ENCODE measurements at places on chromosomes 5 and 9.
A peak's percentile ranks its signal among the peaks of the same experiment; 100 is the strongest.

- DNase-seq = no peak
These were observed 1642.4 kb downstream of the EFNA5 start for GRCh38 chr5:106028314-106028713.

GRCh38 chr5:162824360-162824759, 613.0 kb upstream of the CCNG1 start:
- DNase-seq = no peak

- no peak for DNase-seq
These were observed 859 bp upstream of the GRIA1 start for GRCh38 chr5:153489611-153490010.

DNA sequence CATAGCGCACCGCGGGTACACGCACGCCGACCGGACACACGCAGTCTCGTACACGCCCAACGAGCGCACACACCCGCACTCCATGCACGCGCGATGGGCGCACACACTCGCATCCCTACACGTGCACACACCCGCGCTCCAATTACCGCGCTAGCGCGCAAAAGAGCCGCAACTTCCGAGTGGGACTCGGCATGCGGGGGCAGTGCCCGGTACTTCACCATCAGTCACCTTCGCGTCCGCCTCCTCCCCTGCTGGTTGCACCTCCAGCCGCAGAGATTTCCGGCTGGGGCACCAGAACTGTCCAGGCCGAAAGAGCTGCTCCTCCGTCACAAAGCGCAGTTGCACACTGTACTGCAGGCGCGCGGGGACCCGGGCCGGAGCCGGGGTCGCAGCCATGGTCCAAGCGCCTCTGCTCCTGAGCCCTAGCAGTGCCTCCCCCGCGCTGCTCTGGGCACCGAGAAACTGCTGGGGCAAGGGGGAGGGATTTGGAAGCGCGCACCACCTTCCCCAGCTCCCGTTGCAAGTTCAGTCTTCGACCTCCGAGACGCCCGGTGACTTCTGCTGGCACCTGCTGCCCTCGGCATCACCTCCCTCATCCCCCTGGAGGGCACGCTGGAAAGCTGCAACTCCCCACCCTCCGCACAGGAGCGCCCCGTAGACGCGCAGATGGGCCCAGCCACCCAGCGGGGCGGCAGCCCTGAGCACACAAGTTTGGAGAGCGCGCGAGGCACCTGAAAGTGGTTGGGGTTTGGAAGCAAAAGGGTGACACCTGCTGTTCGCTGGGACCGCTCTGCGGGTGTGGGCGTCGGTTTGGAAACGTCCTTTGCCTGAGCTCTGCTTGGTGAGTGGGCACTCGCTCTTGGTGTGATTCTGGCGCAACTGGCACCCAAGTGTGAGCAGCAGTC, 337.4 kb upstream of the PUM3 start:
- peak; percentile 26 for DNase-seq

GRCh38 chr9:90034071-90034470, 429.3 kb downstream of the GADD45G start:
- no peak for DNase-seq

DNA sequence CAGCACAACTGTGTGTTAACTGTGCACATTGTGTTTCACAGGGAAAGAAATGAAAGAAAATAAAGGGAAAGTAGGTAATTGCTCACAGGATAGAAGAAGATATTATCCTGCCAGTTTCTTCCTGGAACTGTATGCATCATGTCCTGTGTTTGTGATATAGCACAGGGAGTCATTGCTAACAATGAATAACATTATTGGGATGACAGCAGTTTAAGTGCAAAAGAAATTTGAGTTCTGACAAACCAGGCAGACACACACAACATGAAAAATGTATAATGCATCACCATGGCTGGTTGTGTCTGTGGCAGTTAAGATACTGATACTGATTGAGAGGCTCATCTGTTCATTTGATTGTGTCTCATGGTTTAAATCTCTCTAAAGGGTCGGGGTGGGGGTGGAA, 145.4 kb downstream of the SPATA31D1 start:
- no peak for DNase-seq

DNA sequence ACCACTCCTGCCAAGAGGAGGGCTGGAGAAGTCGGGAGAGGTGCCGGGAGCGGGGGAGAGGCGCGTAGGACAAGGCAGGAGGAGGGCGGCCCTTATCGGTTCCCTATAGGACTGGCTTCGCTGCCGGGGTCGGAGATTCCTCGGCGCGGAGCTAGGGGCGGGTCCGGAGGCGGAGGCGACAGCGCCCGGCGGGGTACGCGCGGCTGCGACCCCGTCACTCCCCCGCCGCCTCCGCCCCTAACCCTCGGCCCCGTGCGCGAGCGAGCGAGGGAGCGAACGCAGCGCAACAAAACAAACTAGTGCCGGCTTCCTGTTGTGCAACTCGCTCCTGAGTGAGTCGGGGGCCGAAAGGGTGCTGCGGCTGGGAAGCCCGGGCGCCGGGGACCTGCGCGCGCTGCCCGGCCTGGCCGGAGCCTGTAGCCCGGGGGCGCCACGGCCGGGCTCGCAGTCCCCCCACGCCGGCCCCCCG, 2.0 kb downstream of the GLIS3 start:
- peak; percentile 4 for DNase-seq

DNA sequence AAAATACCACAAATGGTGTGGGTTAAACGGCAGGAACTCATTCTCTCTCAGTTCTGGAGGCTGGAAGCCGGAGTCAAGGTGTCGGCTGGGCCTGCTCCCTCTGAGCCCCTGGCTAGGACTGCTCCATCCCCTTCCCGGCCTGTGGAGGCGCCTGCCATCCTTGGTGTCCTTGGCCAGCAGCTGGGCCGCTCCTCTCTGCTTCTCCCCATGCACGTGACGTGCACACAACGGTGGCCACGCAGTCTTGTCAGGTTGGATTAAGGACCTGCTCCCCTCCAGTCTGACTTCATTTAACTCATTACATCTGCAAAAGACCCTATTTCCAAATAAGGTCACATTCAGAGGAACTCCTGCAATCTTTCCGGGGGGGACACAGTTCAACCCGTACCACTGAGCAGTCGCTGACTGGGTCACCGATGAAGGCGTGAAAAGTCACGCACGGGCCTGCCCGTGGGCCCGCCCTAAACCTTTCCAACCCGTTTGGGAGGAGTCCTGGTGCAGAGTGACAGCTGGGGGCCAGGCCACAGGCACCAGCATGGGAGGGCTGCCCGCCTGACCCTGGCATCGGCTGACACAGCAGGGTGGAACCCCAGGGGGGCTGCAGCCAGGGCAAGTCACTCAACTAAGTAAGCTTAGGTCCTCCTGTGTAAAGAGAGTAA, 135.2 kb downstream of the COL23A1 start:
- no peak for DNase-seq

Measured in K562 (cell line).